ENCODE measurements at places on chromosomes 4 and X.
A peak's percentile ranks its signal among the peaks of the same experiment; 100 is the strongest.

GRCh38 chr4:151012820-151013219 lies 2.3 kb downstream of the LRBA start:
- no peak for DNase-seq

GRCh38 chr4:169208516-169208915 lies 62.2 kb downstream of the SH3RF1 start:
- DNase-seq: peak; percentile 42

DNA sequence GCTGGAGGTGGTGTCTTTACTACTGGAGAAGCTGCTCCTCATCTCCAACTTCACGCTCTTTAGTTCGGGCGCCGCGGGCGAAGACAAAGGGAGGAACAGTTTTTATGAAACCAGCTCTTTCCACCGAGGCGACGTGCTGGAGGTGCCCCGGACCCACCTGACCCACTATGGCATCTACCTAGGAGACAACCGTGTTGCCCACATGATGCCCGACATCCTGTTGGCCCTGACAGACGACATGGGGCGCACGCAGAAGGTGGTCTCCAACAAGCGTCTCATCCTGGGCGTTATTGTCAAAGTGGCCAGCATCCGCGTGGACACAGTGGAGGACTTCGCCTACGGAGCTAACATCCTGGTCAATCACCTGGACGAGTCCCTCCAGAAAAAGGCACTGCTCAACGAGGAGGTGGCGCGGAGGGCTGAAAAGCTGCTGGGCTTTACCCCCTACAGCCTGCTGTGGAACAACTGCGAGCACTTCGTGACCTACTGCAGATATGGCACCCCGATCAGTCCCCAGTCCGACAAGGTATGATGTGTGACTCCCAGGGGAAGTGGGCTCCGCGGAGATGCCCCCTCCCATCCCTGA lies 634 bp downstream of the LRAT start:
- DNase-seq: no peak

DNA sequence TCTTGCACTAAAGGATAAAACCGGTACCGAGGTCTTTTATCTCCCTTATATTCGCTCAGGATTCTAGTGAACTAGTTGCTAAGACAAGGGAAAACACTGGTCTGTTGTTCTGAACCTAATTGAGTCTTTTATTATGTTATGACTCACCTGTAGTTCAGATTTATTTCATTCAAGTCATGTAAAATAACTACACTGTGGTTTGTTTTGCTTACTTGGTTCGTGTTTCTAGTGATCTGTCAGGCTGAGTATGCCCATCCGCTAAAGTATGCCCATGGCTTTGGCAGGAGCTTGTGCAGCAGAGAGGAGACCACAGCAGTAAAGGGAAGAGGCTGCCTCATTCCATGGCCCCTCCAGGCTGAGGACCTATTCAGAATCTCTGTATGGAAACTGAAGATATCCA lies 126.1 kb downstream of the AFF1 start:
- peak; percentile 74 for DNase-seq

DNA sequence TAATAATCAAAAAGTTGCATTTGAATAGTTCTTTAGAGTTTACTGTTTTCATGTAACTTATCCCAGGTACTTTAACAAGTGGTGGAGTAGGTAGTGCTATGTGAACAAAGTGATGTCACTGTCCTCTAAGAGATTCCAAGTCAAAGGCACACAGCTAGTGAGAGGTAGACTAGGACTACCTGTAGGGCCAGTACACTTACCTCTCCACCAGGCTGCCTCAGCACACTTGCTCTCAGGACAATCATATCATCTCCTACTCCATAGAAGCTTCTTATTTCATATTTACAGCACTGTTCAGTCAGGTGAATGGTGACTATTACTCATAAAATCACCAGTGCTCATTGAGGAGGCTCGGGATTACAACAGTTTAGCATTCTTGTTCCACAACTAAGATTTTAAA lies 173.0 kb upstream of the EMCN start:
- DNase-seq: no peak

DNA sequence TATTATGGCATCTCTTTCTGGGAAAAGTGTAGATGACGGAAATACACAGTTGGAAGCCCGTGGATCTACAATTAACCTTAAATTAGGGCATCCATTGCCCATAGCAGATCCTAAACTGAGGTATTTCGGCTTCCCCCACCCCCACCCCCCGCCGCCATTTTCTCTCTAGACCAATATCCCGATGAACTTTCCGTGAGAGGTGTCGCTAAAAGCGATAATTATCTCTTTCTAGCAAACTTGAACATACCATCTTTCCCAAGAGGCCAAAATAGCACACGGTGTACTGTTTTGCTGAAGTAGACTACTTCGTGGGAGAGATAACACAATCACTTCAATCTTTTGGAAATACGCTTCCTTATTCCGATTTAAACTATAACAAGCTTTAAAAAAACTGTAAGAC lies 554 bp downstream of the KLHL15 start:
- no peak for DNase-seq

GRCh38 chr4:69876071-69876470 lies 16.1 kb upstream of the SULT1E1 start:
- DNase-seq: no peak

DNA sequence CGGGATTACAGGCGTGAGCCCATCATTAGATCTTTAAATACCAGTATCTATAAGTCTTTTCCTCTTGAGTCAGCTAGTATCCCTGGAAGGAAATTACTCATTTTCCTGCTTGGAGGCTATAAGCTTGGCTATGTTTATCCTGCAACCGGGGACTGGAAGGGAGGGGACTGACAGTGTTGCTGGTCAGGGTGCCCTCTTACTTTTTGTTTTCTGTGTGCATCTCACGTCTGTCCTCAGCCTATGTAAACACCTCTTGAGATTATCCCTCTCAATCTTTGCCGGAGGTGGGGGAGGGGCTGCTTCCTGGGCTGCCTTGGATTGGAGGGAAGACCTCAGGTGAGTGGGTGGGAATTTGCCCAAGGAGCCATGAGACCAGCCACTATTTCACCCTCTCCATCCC lies 37.0 kb downstream of the HTT start:
- peak; percentile 78 for DNase-seq

- peak; percentile 68 for DNase-seq
These were observed 45.8 kb downstream of the SLC39A8 start for GRCh38 chr4:102299354-102300107.

- DNase-seq: peak; percentile 76
These were observed 34.5 kb downstream of the SPINK2 start for GRCh38 chr4:56786955-56787354.

GRCh38 chrX:7514871-7515599 lies 327.9 kb upstream of the VCX start:
- DNase-seq: peak; percentile 72

GRCh38 chr4:145446184-145446583 lies 35.5 kb upstream of the SMAD1 start:
- DNase-seq: no peak

GRCh38 chrX:103741879-103742278 lies 31.2 kb downstream of the TMEM31 start:
- DNase-seq: peak; percentile 13

GRCh38 chrX:54964766-54965497 lies 29.1 kb downstream of the PFKFB1 start:
- DNase-seq: no peak

DNA sequence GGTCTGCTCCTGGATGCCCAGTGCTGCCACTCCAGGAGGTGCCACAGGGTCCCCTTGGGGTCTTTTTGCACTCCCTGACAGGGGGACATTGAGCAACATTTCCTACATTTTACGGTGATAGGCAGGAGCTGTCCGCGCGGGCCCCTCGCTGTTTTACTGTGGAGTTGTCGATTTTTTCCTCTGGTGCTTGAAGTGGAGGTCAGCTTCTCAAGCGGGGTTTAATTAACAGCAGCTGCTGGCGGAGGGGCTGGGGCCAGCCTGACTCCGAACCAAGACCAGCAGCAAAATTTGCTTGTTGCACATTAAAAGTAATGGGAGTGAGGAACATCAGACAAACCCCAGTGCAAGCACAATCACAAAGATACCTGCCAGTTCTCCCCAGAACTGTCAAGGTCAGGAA lies 13.2 kb upstream of the SH3TC1 start:
- DNase-seq: no peak

GRCh38 chr4:94442251-94442650 lies 9.5 kb upstream of the PDLIM5 start:
- no peak for DNase-seq

GRCh38 chr4:74670583-74670982 lies 123.7 kb downstream of the BTC start:
- no peak for DNase-seq

DNA sequence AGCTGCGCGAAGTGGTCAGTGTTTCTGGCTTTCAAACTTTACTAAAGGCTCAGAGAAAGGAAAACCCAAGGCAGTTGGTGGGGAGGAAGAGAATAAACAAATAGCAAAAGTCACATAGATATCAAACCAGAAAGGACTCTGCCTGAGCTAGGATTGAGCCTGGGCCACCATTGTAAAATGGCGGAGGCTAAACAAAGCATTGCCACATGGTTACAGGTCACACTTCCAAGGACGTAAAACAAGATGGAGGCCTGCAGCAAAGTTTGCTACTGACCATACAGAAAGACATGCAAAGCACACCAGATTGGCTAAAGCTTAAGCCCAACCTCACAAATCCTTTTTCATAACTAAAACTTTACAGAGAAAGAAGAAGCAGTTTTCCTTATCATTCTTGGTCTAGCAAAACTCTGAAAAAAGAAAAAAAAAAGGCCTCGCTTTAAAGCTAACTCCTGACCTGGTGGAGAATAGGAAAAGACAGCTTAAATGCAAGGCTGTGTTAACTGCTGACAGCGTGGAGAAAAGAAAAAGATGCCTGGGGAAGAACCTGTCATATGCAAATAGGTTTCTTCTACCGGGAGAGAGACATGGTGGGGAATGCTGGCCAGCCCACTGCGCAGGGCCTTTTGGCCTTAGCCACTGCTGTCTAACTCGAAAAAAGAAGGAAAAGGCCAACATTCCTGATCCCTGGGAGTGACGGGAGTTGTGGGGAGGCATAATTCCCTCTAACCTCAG lies 81.8 kb upstream of the SMARCA5 start:
- no peak for DNase-seq

DNA sequence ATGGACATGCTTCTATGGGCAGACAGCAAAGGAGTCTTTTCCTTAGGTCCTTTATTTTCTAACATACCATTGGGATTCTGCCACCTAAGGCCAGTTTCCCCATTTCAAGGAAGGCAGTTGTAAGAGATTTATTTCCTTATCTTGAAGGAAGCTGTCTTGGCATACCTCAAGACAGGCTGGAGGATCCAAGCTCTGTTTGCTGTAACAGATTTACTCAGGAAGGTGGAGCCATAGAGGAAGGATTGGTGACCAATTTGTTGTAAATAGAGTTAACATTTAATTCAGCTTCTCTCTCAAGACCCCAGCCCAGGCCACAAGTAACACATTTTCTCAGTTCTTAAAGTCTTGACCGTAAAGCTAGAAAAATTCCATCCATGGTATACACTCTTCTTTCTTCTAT lies 131.6 kb upstream of the TENM3 start:
- DNase-seq: no peak

- no peak for DNase-seq
These were observed 15.5 kb downstream of the SPRY1 start for GRCh38 chr4:123412091-123412505.

DNA sequence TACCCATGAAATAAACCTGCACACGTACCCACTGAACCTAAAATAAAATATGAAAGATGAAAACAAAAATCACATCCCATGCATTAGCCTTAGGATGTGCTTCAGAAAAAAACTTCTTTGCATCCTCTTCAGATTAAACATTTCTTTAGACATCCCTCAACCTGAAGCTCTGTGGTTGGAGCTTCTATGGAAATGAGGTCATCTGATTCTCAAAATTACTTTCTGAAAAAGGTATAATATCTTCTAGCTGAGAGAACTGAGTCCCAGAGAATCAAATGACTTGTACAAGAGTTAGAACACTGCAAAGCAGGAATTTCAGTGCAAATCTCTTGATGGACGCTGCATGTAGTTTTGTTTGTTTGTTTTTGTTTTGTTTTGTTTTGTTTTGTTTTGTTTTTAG lies 19.1 kb upstream of the ANTXR2 start:
- no peak for DNase-seq

DNA sequence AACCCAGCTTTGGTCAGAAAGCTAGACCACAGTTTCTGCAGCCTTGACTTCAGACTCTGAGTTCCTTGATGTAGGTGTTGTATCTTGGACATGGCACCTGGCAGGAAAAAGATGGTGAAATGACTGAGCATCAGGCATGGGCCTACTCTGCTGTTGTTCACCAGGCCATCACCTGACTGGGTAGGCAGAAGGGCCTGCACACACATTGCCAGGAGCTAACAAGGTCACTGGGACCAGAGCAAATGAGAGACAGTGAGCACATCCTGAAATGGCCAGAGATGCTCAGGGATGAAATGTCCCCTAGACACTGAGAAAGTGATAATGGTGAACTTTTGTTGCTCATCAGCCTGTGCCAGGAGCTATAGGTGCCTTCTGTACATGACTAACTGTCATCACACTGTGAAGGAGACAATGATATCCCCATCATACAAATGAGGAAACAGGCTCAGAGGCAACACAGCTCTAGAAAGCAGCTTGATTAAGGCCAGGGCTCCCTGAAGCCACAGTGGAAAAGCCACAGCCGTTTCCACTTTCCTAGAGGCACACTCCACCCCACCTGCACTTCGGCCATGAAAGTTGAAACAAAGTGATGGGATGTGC lies 128.3 kb downstream of the TSPAN5 start:
- no peak for DNase-seq

DNA sequence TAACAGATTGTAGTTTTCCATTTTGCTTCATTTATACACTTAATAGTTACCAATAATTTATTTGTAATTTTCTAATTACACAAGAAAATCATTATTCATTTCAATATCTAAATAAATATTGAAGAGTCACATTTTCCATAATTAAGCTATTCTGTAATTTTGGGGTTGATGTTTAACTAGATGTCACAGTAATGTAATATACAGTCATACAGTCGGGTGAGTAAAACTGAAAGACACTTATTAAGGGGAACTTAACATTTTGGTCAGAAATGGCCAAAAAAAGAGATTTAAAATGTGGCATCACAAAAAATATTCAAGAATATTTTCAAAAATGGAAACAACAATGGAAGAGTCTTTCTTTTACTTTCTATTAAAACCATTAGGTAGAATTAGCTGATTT lies 1080.3 kb downstream of the ARAP2 start:
- no peak for DNase-seq

- DNase-seq: no peak
These were observed 70.9 kb upstream of the UGT2B7 start for GRCh38 chr4:69025191-69025998.

DNA sequence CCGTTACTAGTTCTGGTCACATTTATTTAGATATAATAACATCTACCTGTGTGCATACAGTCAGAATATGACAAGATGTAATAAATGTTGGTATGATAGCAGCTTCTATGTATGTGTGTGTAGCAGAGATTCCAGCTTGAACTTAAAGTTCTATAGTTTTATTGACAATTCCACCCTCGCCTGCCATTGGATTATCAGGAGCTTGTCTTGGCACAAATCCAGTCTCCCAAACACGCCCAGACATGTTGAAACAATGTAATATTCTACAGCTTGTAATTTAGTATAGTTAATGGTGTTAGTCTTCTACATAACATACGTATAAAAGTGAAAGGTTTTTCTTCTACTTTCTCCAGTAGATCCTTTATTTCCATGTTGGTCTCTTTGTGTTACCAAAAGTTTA lies 44.4 kb downstream of the BBS12 start:
- peak; percentile 54 for DNase-seq
